Fibroblast of the conjunctiva (primary cell): ENCODE measurements at places on chromosomes 13 and 19.

- no peak for DNase-seq
Observed at GRCh38 chr19:47518139-47518538, 3.3 kb upstream of the NAPA start.

DNA sequence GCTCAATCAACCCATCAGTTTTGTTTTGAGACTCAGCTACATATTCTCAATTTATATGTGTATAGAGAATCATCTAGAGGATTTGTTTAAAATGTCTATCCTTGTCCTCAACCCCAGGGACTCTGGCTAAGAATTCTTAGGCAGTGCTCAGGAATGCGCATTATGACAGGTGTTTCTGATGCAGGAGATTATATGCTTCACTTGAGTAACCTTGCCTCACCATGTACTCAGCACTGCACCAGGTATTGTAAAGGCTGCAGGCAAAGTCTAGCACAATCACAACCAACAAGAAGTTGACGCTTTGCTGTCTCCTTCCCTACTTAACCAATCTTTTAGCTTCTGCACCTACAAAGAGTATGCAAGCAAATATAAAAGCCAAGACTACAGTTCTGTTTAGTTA lies 79.6 kb downstream of the LACC1 start:
- DNase-seq = no peak

- DNase-seq = no peak
Observed at GRCh38 chr19:17727843-17728242, 8.6 kb downstream of the MAP1S start.

DNA sequence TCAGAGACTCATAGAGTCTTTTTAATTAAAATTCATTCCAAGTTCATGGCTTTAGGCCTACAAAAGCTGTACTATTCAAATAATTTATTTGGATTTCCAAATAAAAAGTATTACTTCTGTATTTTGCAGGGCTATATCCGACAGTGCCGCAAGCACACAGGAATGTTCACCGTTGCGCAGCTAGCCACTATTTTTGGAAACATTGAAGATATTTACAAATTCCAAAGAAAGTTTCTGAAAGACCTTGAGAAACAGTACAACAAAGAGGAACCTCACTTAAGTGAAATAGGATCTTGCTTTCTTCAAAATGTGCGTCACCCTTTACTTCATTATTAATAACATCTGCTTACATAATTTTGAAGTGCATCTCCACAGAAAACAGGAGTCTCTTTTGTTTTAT lies 20.5 kb upstream of the C1QTNF9 start:
- DNase-seq = peak; percentile 57

DNA sequence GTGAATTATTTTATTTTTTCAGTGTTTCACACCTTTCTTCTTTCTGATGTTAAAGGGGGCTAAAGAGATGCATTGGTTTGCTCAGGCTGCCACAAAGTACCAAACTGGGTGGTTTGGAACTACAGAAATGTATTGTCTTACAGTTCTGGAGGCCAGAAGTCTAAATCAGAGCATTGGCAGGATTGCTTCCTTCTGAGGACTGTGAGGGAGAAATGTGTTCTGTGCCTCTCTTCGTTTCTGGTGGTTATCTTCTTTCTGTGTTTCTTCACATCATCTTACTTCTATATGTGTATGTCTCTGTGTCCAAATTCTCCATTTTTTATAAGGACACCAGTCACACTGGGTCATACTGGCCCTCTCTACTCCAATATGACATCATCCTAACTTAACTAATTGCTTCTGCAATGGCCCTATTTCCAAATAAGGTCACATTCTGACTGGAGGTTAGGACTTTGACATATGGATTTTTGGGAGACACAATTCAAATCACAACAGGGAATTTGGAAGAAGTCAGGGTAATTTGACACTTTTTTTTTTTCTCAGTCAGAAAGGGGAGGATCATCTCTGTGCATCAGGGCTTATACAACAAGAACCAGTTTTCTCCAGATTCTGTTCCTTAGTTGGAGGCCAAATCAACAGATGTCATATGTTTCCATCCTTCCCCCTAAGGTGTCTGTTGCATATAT lies 188.2 kb downstream of the KCNRG start:
- DNase-seq = no peak

DNA sequence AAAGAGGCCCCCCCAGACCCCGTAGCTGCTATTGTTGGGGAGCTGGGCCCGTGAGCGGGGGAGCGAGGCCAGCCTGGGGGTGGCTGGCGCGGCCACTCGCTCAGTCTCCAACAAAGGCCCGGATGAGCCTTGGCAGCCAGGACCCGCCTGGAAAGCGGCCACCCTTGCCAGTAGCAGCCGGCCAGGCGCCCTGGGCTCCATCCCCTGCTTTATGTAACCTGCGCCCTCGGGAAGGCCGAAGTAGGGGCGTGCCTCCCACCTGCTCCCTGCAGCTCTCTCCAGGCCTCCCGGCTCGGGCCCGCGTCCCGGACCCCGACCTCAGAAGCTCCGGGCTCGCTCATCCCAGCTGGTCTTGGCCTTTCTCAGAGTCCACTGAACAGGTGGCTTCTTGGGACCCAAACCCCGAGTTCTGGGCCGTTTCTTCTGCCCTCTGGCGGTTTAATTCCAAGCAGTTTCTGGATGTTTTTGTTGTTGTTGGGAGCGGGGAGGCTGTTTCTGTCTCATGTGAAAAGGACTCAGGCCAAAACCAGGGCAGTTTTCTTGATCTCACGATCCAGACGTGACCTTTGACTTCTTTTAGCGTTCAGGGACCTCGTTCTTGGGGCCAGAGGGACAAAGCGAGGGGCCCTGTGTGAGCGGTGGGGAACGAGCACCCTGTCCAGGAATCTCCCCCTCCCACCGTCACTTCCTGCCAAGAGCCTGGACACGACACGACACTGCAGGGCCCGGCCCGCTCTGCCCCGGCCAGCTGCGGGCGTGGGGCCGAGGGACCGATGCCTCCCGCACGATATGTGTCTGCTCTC lies 1.2 kb downstream of the CDC34 start:
- DNase-seq = peak; percentile 52

GRCh38 chr19:19749117-19749907 lies 16.4 kb upstream of the ZNF14 start:
- DNase-seq = no peak

DNA sequence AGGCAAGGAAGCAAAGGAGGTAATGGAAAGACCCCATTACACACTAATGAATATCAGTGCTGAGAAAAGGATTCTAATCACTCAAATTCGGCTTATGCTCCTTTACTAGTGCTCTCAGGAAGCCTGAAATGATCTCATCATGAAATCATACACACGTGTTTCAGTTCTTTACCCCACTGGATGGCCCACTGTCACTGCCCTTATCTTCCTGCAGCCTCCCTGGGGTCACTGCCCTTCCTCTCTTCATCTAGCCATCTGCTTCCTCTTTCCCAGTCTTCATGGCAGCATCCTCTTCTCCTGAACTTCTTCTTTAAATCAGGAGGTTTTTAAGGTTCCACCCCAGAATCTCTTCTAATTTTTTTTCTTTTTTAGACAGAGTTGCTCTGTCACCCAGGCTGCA lies 27.9 kb upstream of the EEF1AKMT1 start:
- no peak for DNase-seq

- no peak for DNase-seq
Observed at GRCh38 chr13:76741046-76741445, 145.2 kb downstream of the KCTD12 start.

GRCh38 chr19:10882108-10882457 lies 10.7 kb downstream of the CARM1 start:
- no peak for DNase-seq

DNA sequence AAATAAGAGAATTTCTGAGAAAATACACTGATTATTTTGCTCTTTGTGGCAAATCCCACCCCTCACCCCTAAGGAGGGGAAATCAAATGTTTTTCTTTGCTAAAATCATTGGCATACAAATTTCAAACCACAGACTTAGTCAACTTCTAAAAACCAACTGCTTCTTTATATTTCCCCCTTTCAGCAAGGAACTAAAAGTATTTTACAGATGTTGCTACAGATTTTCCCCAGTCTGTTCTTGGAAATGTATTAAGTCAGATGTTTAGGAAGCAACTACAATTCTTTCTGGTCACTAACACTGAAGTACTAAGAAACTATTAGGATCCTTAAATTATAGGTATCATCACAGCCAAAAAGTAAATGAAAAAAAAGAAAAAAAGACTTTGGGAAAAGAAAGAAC lies 6.9 kb downstream of the MTMR6 start:
- DNase-seq = no peak

GRCh38 chr19:3135961-3136683 lies at the start of gene GNA15:
Gene GNA15 (plus strand): TSS chr19:3136033. CDS start chr19:3136451, 418 bp downstream.
- no peak for DNase-seq
